AG08396 (cell line): ENCODE measurements at places on chromosomes 4 and X.

DNA sequence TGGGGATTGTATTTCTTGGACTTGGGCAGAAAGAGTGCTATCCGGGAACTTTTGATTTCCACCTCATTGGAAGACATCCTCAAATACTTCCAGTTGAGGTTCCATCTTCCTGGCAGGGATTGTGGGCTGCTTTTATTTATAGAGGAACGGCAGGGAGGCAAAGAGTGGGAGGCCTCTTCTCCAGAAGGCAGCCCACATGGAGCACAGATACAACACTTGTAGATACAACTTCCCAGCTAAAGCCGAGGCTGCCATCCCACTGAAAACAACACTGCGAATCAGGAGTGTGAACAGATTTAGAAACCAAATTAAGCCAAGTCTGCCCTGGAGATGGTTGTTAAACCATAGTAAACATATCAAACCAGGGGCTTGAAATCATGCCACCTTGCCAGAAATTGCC lies 212.8 kb upstream of the PPARGC1A start:
- no peak for DNase-seq

- no peak for DNase-seq
These were observed 39.2 kb upstream of the GPC4 start for GRCh38 chrX:133454491-133454914.

DNA sequence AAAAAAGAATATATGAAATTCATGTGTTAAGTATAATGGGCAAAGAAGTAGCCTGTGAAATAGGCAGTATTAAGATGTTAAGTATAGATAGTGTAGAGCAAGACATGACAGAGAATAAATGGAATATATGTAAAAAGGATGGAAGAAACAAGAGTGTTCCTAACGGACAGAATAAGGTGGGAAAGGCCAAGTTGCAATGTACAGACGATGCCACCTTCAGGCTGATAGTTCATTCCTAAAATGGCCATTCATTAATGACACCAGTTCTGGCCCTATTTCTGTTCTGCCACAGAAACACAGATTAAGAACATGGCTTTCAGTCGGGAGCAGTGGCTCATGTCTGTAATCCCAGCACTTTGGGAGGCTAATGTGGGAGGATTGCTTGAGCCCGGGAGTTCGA lies 4.4 kb upstream of the FAM184B start:
- no peak for DNase-seq

DNA sequence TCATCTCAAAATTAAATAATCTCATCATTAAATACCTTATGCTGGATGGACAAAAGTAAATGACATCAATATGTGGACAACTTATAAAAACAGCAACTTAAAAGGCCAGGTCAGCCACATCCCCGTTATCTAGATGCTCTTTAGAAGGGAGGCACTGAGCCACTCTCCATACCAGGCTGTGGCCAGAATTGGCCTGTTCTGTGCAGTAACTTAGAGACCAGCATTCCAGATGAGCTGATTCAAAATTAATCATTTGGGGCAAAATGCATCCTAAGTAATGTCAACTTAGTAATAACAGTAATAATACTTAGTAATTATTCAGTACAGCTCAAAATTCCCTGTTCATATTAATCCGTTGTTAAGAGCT lies 373.6 kb downstream of the FBXW7 start:
- DNase-seq = no peak

GRCh38 chr4:57430726-57431125 lies 320.5 kb upstream of the IGFBP7 start:
- no peak for DNase-seq

DNA sequence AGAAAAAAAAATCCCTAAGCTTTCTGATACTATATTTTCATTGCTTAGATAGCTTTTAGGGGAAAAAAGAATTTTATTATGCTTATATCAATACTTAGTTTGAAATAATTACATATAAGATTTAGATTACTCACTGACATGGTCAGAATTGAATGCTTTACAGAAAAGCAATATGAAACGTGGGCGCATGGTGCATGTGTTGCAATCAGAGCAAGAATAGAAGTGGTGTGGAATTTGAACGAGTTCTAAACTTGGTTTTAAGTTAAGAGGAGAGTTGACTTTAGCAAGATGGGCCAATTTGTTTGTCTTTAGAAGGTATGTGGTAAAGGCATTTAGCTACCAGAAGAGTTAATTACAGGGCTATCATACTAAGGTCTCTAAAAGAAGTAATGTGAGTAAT lies 21.4 kb downstream of the OCRL start:
- DNase-seq = no peak

DNA sequence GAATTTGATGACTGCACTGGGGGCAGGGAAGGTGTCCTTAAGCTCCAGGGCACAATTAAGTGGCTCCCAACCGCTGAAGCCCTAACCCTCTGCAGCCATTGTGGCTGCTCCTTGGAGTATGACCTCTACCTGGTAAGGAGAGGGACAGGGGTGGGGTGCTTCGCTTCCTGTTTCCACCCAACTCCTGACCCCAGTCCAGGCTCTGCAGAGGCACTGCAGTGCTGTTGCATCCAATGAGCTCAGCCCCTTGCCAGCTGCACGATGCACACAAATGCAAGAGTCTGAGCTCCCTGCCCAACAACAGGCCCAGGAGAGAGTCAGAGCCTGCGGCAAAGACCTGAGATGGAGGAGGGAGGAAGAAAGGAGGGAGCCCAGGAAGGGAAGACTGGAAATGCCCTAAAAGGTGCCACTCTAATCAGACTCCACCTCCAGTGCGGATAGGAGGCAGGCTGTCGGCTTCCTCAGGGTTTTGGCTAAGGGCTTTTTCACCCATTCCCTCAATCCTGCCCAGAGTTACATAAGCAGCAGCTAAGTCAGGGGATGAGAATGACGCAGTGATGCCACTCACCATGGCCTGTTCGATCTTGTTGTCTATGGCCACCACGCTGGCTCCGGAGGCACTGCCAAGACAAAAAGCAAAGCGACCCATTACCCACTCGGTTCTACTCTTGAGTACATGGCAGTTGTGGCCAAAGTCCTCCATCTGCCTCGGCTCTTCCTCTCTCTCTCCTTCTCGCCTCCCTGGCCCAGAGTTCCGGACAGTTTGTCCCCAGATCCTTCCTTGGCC lies 60.1 kb downstream of the TSC22D3 start:
- peak; percentile 36 for DNase-seq

DNA sequence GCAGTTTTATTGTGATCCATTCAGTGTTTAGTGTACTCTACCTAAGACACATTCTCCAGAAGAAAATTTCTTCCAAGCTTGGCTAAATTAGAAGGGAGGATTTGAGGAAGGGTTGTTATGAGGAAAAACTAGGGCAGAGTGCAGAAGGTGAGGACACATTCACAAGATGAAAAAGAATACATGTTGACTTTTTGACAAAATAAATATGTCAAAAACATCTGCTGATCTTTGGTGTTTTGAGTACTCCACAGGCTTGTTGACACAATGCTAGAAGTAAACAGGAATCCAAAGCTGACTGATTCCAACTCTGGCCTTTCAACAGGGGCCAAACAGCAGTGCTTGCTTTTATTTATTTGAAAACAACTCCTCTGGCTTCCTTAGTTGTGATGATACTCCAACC lies 125.8 kb upstream of the SLC7A11 start:
- no peak for DNase-seq

GRCh38 chrX:17818726-17819125 lies 42.4 kb downstream of the RAI2 start:
- DNase-seq = no peak

DNA sequence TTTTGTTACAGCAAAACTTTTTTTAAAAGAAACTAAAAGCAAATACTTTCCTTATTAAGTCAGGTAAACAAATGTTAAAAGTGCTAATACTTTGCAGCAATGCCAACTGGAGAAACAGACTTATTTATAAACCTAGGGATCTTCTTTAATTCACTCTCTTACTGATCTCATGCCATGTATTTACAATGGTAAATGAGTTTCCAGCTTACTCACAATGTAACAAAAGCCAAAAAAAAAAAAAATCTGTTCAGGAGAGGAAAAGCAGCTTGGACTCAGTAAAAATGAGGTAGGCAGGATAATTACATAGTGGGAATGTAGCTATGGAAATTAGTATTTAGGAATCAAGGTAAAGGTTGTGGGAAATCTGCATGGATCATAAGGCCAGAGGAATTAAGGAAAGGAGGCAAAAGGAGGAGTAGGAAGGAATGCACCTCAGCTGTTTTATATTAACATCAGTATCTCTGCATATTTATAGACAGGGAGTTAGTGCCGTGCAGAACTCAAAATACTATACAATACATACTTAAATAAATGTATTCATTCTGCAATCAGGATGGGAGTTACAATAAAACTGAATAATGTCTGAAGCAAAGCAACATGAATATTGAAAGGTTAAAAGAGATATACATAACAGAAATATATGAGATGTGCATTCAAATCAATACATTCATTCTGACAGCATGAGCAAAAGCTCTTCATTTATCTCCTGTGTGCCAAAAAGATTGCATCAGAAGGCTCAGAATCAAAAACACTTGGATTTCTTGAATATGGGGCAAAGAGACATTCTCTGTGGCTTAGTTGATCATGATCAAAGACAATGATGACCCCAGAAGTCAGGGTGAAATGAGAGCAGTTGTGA lies 57.9 kb upstream of the ETNPPL start:
- DNase-seq = no peak
